Cortex of kidney (tissue), 1 donor: ENCODE measurements at places on chromosomes 2 and 18.

DNA sequence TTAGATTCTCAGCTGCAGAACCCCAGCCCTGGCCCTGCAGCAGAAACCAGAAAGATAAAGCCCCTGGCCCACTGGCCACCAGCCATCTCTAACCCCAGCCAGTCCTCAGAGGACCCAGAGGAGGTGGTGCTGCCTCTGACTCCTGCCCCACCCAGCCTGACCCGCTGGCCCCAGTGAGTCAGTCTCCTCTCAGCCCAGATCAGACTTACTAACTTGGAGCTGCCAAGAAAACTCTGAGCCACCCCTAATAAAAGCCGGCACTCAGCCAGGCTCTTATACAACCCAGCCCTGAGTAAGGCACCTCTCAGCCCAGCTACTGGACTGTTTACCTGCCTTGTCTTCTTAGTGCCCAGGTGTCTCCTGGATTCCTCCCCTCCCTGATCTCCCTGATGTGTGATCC is 2.0 kb downstream of the SLC14A2 start:
- no peak for DNase-seq

DNA sequence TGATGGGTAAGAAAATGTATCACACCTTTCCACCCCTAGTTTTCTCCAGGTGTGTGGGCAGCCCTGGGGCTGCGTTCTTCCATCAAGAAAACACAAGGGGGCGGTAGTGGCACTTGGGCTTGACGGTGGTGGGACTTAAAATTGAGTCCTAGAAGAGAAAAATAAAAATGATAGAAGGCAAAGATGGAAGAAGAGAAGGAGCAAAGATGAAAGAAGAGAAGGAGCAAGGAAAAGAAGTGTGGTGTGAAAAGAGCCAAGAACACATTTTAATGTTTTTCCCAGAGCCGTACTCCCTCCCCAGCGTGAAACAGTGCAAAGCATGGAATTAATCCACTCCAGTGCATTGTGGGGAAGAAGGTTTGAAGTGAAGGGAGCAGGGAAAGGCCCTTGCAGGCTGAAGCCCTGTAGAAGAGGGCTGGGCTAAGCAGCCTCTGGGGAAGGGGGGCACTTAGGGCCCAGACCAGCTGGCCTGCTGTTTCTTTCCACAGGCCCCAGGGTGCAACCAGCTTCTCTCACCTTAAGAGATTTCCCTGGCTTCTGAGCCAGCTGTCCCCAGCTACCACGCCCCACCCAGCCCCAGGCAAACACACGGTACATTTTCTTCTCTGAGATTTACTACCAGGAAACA is 256.8 kb downstream of the RNF152 start:
- DNase-seq = no peak

- DNase-seq = no peak
These were observed 236.9 kb downstream of the SCG2 start for GRCh38 chr2:223365158-223365679.

DNA sequence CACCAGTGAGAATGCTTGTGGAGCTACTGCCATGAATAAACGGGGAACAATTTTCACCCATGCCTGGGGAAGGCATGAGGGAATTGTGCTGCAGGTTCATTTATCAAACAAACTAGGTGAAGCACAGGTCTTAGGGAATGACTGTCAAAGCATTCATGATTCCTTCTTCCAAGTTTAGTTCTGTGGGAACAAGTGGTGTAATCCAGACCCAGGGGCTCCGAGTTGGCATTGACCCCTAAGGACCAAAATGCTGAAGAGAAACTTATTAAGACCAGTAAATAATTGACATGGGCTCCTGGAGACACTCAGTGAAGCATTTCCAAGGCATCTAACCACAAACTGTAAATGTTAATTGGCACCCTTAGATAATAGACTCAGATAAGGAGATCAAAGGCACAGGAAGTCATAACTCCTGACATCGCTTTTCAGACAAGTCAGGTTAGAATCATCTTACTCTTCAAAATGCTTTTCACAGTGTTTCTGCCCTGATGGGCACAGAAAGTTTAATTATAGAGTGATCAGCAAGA is 96.9 kb downstream of the SPP2 start:
- no peak for DNase-seq

DNA sequence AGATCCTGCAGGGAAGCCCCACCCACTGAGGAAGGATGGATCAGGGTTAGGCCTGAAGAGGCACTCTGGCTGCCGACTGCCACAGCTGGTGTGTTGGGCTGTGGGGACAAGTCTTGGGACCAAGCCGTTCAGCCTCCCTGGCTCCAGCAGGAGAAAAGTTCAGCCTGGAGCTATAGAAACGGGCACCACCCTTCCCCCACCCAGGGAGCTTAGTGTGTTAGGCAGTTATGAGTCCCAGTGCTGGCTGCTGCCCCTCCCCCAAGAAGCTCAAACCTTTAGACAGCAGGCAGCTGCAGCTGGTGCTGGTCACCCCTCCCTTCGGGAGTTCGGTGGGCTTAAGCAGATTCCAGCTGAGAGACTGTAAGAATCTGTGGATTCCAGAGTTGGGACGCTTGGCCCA is 447.1 kb upstream of the HS6ST1 start:
- DNase-seq = no peak

DNA sequence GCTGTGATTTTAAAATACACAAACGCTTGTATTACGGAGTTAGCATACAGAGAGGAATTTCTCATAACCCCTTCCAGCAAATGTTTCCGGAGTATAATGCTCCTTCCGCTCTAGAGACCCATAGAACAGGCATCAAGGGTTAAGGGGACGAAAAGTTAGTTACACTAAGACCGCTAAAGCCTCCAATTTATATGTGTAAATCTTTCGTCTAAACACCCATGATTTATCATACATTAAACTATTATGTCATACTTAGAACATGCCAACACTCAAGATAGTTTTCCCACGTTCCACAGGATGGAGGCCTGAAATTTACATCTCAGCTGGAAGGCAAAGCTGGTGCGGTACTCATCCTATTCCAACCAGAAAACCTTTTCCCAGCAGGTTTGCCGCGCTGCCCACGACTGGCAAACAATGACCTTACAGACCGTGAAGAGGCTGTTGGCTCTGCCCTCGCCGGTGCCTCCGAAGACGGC is 650 bp downstream of the ORMDL1 start:
- DNase-seq = no peak
